T follicular helper cell (primary cell): ENCODE measurements at places on chromosomes 4 and X.

DNA sequence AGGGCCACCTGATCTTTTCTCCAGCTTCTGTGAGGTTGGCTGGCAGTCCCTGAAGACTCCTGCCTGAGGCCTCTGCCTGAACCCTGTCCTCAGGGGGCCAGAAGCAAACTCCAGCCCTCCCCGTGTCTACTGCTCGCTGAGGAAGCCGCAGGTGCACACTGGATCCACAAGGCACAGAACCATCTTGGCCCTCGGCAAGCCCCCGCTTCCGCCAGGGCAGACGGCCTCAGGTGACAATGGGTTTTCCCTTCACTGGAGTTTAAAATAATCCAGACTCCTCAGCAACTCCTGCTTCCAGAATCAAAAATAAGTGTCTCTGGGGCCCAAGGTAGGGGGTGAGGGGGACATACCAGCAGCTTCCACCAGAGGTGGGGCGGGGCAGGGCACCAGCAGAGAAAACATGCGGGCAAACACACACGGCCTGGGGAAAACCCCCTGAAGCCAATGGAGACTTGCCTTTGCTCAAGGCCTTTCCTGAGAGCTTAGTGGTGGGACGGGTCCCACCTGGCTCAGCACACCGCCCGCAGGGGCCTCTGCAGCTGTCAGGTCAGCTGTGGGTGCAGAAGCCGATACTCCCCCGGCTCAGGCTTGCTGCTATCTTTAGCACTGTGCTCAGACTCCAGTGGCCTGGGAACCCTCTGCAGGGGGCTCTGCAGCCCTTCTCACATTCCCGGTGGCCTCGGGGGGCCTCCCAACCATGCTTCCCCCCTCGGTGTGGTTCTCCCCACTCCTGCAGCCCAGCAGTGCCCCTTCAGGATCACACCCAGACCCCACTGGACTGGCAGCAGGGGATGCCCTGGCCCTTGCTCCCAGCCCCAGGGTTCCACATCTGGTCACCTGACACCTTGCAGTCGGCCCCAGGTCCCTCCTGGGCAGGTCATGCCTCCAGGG is 1.9 kb downstream of the MYL5 start:
- DNase-seq, result no peak

DNA sequence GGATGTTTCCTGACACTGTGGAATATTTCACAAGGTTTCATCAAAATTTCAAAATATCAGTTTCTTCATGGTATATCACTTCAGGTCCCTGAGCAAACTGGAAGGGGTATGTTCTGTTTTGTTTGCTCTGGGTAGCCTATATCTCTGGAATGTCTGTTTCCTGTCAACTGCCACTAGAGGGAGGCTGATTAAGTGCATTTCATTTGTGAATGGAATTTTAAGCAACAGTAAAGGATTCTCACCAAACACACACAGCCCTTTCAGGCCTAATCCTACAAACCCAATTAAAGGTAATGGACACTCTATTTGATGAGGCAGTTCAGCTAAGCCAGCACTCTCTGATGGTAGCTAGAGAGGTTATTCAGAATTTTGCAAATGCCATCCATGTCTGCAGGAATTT is 307.1 kb downstream of the TEX13A start:
- DNase-seq, result no peak

DNA sequence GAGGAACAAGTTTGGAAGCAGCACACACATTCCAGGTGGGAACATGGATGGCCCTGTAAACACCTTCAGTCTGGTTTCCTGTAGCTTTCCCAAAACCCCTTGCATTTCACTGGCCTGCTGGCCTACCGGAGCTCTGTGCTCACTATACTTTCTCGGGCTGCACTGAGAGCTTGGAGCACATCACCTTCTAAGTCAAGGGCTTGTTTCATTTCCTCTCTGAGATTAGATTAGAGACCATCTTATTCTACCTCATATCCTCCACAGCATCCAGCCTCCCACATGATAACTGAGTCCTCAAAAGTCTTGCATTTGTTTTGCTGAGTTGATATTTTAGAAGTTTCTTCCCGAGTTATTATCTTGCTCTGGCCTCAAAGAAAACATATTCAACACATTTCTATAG is 147.7 kb downstream of the RASL11B start:
- DNase-seq, result no peak

GRCh38 chr4:150942539-150942938 is 72.5 kb downstream of the LRBA start:
- no peak for DNase-seq

- DNase-seq, result no peak
Observed at GRCh38 chrX:155767876-155768769, 113.0 kb upstream of the VAMP7 start.

DNA sequence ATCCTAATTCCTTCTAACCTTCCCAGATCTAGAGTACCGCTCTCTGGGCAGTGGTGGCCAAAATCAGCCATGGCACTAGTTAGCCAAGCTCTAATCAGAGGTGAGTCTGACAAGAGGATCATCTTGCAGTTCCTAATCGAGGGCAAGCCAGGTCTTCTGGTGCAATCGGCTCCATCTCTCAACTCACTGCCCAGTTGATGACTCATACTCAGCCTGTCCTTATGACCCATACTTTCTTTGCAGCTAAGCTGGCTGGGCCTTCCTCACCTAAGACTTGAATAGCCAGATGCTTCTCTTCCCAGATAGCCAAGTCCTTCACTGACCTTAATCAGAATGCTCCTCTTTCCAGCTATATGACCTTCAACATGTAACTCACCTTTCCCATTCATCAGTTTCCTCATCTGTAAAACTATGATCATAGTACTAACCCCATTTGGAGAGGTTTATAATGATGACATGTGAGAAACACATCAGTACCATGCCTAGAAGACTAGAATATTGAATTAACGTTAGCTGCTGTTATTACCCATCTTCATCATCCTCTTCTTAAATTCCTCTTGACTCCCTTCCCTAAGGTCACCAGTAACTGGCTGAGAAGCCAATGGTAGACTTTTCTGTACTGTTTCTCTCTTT is 57.1 kb downstream of the RELL1 start:
- DNase-seq, result no peak

GRCh38 chr4:23060776-23061175 is 368.0 kb downstream of the GBA3 start:
- no peak for DNase-seq

- DNase-seq, result no peak
Observed at GRCh38 chrX:103210056-103210455, 4.9 kb upstream of the BEX4 start.

GRCh38 chrX:10017872-10018271 is 50.7 kb downstream of the CLDN34 start:
- DNase-seq, result no peak

DNA sequence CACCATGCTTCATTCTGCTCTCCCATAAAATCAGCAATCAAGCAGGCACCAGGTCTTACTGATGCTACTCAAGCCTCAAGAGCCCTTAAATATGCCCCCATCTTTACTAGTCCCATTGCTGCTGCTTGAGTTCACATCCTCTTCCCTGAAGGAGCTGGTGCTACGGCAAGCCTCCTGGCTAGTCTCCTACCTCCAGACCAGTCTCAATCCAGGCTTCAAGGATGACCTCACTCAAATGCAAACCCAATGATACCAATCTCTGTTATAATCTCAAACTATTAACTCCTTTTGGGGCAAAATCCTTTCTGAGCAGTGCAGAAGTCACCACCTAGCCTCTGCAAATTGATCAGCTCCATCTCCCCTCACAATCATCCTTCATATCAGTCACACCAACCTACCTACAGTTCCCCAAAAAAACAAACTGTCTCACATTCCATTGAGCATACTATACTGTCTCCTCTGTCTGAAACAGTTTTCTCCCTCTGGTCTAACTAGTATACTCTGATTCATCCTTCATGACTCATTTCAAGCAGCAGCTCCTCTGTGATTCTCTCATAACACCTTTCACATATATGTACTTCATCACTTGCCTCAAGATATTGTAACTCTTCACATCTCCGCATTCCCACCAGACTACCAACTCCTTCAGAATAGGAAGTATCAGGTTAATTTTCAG is 30.0 kb downstream of the PAPSS1 start:
- no peak for DNase-seq

- DNase-seq, result no peak
Observed at GRCh38 chrX:45068569-45068968, 132.1 kb downstream of the DIPK2B start.

GRCh38 chr4:79757600-79757999 is 315.4 kb downstream of the ANTXR2 start:
- DNase-seq, result no peak

GRCh38 chrX:139134316-139134715 is 396.2 kb upstream of the F9 start:
- DNase-seq, result no peak

- no peak for DNase-seq
Observed at GRCh38 chrX:74338852-74339251, 34.9 kb downstream of the ZCCHC13 start.

DNA sequence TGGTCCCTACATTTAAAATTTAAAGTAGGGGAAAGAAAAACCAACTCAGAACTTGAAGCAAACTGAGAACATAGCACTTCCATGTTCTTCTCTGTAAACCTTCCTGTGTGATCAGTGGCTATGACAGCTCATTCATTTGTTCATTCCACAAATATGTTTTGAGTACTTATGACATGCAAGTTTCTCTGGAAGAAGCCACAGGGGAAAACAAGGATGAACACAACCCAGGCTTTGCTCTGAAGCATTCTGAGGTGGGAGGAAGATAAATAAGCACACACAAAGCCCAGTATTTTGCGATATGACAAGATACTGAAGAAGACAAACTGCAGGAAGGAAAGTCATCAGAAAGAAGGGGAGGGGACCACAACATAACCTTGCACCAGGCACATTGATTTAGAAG is 96.4 kb downstream of the CHIC2 start:
- DNase-seq, result no peak

- no peak for DNase-seq
Observed at GRCh38 chr4:138330531-138330930, 88.4 kb upstream of the SLC7A11 start.

- no peak for DNase-seq
Observed at GRCh38 chr4:158786121-158786601, 17.3 kb downstream of the FNIP2 start.

DNA sequence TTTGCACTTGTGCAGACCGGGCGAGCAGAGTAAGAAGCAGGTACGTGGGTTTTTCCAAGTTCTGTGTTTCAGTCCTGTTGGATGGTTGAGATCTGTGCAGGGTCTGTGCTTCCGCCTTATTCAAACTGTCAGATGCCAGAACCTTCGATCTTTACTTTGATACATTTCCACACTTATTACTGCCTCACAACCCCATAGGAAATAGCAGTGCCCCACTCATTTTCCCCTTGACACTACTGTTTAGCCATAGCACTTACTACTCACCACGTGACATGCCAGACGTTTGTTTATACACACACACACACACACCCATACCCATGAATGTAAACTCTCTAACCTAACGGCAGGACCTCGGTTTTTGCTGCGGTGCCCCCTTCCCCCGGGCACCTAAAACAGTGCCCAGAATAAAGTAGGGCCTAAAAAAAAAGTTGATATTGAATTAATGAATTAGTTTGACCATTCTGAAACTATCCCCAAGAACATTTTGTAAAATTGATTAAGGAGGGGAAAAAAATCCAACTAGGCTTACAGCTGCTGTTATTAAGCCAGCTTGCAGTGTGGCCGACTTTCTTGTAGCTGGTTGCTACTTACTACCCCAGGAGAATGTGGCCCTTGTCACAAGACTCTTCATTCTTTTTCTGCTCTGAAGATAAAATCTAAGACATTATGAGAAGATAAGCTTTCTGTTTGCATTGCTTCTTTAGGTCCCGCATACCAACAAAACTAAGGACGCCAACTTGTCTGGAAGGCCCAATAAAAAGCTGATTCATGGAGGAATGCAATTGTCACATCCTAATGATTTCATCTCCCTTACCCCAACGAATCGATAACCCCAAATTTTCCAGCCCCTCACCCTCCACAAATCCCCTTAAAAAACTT is 704 bp upstream of the SEPSECS start:
- no peak for DNase-seq

DNA sequence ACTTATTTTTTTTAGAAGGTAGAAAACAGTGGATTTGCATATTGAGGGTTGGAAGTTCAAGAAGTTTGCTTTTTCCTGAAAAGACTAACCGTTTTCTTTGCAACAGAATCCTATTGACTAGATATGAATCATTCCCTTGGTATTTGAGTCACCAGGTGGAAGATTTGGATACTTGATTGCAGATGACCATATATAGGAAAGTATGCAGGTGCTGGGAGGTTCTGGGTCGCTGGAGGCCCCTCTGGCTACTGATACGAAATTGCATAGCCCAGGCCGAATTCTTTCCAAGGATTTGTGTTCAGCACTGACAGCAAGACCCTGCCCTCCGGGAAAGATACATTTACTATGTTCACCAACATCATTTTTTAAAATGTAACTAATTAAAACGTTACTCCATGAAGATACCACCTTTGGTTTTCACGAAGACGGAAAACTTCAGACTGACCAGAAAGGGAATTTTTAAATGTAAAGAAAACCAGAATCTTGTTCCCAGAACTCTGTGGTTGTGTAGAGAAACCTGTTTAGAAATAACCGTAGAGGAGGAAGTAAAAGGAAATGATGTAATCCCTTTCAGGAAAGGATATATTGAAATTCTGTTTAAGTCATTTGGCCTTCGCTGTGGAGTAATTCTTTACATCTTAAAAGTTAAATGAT is 946 bp downstream of the ANXA3 start:
- DNase-seq, result no peak

- no peak for DNase-seq
Observed at GRCh38 chr4:10593130-10593529, 91.4 kb downstream of the CLNK start.

DNA sequence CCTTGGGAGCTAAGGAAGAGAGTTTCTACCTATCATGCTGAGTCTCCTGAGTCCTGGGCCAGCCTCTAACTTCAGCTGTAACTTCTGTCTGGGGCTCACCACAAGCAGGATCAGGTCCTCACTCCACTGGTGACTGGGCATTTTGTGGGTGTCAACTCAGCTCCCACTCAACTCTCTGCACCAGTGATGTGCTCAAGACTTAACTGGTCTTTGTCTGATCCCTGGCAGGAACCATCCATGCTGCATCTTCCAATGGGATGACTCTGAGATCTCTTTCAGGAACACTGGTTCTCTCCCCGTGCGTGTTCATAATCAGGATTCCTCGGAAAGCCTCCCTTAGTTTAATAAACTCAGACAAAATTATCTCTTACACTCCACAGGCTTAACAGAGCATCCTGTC is 82.3 kb downstream of the COMMD8 start:
- no peak for DNase-seq

DNA sequence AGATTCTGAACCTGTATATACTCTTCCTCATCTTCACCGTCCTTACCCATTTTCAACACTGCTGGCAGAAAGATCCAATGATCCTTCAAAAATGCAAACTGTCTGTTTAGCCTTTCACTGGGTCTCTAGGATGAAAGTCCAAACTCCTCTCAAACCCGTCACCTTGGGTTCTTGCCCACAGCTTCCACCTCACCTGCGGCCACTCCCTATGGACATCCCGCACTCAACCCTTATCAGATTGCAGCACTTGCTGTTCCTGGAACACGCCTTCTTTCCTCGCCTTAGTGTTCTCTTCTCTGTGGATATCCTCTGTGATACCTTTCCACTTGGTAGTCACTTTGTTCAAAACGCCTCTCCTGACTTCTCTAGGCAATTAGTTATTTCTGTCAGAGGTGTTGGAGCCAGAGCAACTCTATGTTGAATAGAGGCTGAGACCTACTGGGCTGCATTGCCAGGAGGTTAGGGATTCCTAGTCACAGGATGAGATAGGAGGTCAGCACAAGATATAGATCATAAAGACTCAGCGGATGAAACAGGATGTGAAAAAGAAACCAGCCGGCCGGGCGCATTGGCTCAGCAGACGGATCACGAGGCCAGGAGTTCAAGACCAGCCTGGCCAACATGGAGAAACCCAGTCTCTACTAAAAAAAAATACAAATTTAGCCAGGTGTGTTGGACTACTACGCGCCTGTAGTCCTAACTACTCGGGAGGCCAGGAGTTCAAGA is 4.2 kb upstream of the NOCT start:
- DNase-seq, result no peak

- no peak for DNase-seq
Observed at GRCh38 chr4:520683-521023, 21.6 kb downstream of the PIGG start.
